ENCODE measurements at places on chromosomes 4 and X.

DNA sequence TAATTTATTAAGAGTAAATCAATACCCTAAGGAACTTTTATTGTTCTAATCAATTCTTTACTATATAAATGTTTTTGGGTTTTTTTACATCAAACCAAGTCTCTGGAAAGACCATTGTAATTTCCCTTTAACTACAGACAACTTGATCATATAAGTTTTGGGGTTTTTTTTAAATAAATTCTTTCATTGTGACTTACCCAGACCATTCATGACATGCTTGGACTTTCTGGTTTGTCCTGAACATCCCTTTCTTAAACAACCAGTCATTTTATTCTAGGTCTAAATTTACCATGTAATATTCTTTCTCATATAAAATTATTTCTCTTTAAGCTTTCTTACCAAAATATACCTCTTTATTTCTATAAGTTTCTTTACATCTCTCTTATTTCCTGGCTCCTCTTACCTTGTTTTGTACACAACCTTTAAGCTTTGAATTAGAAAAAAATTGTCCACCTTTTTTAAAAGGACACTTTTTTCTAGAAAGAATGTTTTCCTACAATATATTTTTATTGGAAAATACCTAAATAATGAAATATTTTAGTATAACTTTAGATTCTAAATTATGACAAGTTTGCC, 8.4 kb downstream of the CNGA1 start:
- DNase-seq = no peak

- DNase-seq = no peak
Measured at GRCh38 chr4:21202959-21203358, 502.7 kb downstream of the PACRGL start.

- DNase-seq = no peak
Measured at GRCh38 chr4:4608214-4608537, 66.3 kb upstream of the STX18 start.

- DNase-seq = no peak
Measured at GRCh38 chrX:126770179-126770578, 49.4 kb upstream of the PRR32 start.

GRCh38 chr4:107006218-107006617, 29.9 kb downstream of the DKK2 start:
- DNase-seq = no peak

DNA sequence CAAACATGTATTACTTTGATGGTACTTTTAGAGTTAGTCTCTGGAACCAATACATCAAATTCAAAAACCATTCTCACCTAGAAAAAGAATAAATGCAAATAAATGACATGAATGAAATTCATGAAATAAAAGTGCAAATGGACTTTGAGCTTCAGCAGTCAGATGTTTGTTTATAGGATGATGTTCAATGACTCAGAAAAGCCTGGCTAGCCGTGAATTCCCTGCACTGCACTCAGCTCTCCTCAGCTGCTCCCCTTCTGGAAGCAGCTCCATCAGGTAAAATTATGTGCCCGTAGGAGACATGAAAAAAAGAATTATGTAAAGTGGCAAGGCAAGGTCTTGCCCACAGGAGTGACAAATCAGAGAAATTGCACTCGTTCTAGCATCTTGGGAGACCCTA, 390.6 kb downstream of the GPM6A start:
- no peak for DNase-seq

- DNase-seq = no peak
Measured at GRCh38 chr4:82543131-82543530, 18.7 kb downstream of the TMEM150C start.

DNA sequence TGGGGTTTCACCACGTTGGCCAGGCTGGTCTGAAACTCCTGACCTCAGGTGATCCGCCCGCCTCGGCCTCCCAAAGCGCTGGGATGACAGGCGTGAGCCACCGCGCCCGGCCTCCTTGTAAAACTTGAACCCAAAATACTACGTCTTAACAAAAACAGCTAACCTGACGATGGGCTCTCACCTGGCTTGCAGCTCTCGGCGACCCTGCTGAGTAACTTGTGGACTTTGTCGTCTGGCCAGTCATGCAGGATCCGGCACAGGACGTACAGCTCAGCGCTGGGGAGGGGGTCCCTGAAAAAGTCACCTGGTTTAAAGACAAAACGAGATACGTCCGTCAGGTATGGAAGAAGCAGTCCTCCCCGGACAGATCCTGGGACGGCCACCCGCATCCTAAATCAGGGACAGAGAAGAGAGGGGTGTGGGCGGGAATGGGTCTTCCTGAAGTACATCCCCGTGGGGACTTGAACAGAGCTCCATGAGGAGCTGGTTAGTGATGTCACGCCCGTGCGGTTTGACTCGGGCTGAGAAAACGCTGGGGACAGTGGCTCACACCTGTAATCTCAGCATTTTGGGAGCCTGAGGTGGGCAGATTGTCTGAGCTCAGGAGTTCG, 20.7 kb upstream of the SLC25A6 start:
- no peak for DNase-seq

- DNase-seq = no peak
Measured at GRCh38 chr4:127370604-127371003, 262.2 kb upstream of the INTU start.
